ENCODE measurements at places on chromosomes 1 and 21. TPM values are rescaled to one million over a fixed set of nuclear protein-coding genes. Genes with fewer than 3 reads are reported as not detected.

DNA sequence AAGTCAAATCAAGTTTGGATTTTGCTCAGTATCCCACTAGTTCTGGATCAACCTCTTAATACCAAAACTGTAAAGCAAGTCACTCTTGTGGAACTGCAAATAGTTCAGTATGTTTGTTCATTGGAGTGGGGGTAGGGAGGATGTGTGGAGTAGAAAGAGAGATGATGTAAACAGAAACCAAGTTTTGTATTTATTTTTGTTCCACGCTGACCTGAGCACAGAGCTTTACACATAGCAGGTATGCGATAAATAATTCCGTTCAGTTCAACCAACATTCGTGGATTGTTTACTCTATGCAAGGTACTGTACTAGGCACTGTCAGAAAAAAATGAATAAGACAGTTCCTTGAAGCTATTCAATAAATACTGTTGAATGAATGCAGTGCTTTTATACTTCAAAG is 4.5 kb upstream of the ZNF644 start:
- no peak for DNase-seq

Gene C8A
- total RNA-seq = not detected

DNA sequence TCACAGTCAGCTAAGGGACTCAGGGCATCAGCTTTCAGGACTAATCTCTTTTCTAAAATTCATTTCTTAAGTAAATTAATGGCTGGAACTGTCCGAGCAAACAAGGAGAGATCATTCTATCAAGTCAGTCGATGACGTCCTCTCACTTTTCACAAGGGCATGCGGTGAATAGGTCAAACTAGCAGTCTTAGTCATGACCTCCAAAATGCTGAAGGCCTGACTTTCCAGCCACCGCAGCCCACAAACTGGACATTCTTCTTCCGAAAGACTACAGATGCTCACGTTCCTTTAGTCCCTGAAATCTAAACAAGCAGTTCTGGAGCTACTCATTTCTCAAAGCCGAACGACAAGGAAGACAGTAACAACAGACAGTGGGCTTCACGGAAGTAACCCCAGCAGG is 127.9 kb downstream of the TIAM1 start:
- DNase-seq = no peak

DNA sequence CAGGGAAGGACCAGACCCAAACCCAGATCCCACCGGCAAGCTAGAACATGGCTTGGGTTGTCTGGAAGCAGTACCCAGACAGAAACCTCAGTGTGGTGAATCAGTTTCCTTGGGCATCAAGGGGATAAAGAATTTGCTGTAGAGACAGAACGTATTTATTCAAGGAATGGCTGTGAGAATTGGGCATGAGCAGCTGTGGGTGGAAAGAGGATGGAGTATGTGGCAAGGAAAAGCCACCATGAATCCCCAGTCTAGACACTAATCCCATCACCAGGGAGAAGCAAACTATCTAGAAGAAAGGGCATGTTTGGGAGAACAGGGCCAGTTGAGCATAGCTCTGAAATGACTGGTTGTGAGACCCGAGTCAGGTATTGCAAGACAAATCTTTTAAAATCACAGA is 109.2 kb downstream of the TOMM20 start:
- no peak for DNase-seq

Gene RHOU
- 8.4 TPM for total RNA-seq

DNA sequence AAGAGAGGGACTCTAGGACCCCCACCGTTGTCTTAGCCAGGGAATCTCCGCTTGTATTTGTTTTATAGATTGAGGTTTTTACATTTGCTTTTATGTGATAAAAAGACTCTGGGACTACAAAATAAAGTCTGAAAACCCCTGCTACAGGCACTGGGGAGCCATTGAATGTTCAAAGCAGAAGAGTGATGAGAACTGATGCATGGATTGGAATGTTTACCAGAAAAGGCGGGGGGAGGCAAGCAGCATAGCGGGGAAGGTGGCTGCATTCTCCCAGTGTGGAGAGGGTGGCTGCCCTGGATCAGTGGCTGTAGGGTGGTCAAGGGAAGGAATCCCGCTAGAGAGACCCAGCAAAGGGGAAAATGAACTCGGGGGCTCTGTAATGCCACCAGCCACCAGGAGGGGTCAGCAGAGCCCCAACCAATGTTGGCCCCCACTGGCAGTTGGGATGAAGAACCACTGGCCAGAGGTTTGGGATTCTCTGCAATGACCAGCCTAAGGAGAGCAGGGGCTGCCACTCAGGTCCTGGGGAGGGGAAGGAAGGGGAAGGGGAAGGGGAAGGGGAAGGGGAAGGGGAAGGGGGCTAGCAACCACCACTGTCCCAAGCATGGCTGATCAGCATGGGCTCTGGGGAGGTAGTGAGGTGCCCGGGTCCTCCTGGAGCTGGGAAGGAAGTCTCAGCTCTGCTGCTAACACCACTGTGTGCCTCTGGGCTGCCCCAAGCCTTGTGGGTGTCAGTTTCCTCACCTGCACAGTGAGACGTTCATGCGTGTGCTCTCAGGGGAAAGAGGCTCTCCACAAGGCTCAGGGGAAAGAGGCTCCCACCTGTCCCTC is 19.2 kb upstream of the PEF1 start:
- peak; percentile 57 for DNase-seq

Gene TEKT2
- not detected for total RNA-seq

GRCh38 chr1:33716976-33717688 is 146.7 kb upstream of the HMGB4 start:
- DNase-seq = no peak

GRCh38 chr1:64471218-64472039 is 1.5 kb downstream of the CACHD1 start:
- DNase-seq = peak; percentile 9

DNA sequence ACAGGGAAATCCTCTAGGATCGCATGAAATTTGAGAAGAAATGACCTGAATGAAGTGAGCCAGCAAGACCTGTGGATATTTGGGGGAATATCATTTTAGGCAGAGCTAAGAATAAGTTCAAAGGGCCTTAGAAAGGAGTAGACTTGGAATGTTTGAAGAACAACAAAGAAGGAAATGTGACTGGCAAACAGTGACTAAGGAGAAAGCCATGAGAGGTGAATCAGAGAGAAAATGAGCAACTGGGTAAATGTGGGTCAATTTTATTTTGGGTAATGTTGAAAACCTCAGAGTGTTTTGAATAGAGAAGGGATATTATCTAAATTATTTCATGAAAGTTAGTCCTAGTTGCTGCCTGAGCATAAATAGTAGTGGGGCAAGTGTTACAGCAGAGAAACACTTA is 672.8 kb downstream of the LMO4 start:
- no peak for DNase-seq

- DNase-seq = peak; percentile 65
These were observed 25.0 kb downstream of the LRRC8C start for GRCh38 chr1:89657886-89658285.

Gene AMIGO1
- 5.8 TPM for total RNA-seq

- no peak for DNase-seq
These were observed 206.2 kb upstream of the PTBP2 start for GRCh38 chr1:96515430-96515829.

- no peak for DNase-seq
These were observed 80.5 kb upstream of the CNIH3 start for GRCh38 chr1:224535641-224536040.

Gene CATSPERE
- total RNA-seq = 0.58 TPM

Gene PRKCZ
- 5.1 TPM for total RNA-seq

- no peak for DNase-seq
These were observed 101.9 kb upstream of the USP24 start for GRCh38 chr1:55316947-55317662.

DNA sequence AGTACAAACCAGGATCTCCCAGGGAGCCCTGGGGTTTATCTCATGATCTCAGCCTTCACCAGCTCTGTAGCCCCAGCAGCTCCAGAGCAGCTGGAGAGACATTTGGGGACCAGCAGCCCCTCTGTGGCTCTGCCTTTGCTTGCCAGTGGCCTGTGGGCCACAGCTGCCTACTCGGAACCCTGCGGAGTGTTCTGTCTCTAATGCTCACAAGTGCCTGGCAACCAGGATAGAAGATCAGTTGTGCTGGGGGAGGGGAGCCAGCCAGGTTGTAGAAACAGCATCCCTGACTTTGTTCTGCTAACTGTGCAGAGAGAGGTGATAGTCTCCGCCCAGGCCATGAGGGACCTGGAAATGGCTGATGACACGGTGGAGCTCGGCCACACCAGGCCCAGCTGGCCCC is 50.9 kb upstream of the KCNJ15 start:
- DNase-seq = no peak

Gene DOCK7
- 5.0 TPM for total RNA-seq

DNA sequence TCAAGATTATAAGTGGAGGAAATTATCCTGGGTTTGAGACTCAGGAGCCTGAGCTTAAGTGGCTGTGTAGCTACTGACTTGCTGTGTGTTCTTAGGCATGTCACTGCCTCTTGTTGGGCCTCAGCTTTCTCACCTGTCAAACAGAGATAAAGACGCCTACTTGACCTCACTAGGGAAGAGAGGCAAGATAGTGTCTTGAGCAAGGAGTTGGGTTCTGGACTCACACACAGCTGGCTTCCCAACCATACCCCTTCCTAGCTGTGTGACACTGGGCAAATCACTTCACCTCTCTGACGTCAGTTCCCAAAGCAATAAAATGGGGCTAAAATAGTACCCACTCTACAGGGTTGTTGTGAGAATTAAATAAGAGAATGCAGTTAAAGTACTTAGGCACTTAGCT is 11.6 kb upstream of the EPB41 start:
- no peak for DNase-seq

- no peak for DNase-seq
These were observed 42.1 kb downstream of the TRIM33 start for GRCh38 chr1:114468710-114469468.

Gene LHX4
- total RNA-seq = not detected

Gene CYB5RL
- 10.8 TPM for total RNA-seq

All from activated CD4-positive, alpha-beta T cell treated with anti-CD3 and anti-CD28 coated beads, Interleukin-2, amount 10 ng/mL, durations not matched to agents 7 days and 5 days (primary cell).